ENCODE measurements at places on chromosomes 2 and 18.

GRCh38 chr18:12879840-12880540 is 4.0 kb downstream of the PTPN2 start:
- no peak for DNase-seq

DNA sequence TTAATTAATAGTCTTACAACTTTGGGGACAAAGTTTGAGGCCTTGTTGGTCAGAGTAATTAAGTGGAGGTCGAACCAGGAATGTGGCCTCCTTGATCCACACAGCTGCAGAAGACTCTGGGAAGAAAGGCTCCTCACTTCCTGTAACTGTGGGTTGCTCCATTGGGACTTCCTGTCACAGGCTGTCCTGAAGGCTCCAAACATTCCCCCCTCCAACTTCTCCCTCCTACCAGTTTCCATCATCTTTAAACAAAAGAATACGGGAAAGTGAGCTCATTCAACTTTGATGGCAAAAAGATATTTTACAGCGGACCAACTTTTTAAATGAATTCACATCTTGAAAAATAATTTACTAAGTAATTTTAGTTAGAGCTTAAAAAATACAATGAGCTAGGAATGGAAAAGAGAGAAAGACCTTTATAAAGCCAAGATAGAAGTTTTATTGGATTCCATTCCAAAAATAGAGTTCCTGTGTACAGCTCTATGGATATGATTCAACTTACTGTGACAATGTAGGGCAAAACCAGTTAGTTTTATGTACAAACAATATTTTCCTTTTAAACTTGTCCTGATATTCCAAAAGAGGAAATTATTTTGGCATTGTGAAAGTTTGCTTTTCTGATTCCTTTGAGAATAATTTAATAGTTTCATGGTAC is 212.0 kb upstream of the NABP1 start:
- no peak for DNase-seq

- no peak for DNase-seq
These were observed 198.8 kb downstream of the EXOC6B start for GRCh38 chr2:72627083-72627482.

- DNase-seq = no peak
These were observed 74.5 kb upstream of the PXDN start for GRCh38 chr2:1818811-1819210.

DNA sequence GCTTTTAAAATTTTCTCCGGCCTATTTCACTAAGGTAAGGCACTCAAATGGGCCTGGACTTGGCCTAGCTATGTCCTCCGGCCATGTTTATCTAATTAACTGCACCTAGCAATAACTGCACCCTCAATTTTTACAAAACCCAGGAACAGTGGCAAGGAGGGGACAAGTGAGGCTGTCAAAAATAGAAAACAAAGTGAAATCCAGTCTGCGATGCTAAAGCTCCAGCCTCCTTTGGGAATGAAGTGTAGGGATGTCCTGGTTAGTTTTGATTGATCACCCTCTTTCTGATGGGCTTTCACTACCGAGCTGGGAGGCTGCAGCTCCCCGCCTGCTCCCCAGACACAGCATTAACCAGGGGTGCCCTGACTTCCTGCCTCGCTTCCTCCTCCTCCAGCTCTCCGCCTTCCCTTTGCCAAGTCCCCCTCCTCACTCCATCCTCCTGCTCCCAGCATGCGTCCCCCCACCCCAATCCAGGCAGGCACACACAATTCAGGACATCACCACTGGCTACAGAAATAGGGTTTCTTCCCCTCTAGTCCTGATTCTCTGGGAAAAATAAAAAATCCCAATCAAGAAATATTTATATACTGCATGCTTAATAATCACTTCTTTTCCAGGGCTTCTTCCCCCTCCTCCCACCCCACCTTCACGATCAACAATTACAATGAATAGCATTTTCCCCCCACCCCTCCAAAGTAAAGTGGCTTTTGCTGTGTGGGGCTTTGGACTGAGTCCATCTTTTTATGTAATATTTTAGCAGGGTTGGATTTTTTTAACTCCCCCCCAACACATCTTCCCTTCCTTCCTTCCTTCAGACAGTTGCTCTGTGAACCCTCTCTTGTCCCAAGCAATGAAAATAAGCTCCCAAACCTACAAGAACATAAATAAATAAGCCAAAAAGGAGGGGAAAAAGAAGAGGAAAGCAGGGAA is 3.3 kb upstream of the POU3F3 start:
- DNase-seq = no peak

DNA sequence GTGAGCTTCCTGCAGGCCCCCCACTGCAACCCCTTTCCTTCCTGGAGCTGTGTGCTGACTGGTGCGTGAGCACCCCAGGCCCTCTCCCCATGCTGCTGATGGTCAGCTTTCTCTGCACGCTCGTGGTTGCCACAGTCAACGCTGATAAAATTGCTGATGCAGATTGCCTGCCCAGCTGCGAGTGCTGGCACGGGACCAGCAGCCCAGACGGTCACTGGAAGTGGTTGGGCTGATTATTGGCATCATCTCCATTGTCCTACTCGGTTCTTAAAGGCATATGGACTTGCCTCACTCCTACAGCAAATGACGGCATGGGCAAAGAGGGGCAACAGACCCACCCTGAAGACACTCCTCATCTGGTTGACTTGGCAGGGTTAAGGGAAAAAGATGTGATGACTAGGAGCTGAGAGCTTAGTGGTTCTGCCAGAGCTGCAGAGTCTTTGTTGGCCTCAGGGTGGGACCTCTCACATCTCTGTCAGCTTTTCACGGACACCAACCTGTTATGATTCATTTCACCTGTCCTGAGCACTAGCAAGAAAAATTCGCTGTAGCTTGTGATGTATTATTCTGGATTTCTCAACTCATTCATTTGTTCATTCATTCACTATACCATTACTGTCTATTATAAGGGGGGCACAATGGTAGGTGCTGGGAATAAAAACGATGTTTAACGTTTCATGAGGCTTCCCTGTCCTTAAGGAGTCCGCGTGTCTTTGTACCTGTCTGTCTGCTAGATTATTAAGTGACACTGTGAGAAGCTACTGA is 38.4 kb downstream of the PAX8 start:
- DNase-seq = no peak

DNA sequence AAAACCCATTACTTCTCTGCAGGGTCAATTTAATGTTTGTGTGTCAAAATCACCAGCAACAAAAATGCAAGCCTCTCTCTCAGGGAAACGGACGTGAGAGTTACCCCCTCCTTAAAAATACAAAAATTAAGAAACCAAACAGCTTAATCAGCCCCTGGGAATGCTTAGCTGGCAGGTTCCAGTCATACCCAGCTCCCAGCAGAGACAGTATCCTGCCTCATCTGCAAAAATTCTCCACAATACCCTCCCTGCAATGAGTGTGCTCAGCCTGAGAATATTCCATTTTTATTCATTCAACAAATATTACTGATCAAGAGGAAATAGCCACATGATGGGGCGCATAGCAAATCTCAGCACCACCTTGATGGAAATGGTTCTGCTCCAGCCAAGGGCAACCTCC is 36.3 kb downstream of the ST8SIA5 start:
- no peak for DNase-seq

GRCh38 chr2:69642709-69643601 is 584 bp downstream of the AAK1 start:
- DNase-seq = no peak

GRCh38 chr2:114864901-114865300 is 422.5 kb downstream of the DPP10 start:
- DNase-seq = no peak

DNA sequence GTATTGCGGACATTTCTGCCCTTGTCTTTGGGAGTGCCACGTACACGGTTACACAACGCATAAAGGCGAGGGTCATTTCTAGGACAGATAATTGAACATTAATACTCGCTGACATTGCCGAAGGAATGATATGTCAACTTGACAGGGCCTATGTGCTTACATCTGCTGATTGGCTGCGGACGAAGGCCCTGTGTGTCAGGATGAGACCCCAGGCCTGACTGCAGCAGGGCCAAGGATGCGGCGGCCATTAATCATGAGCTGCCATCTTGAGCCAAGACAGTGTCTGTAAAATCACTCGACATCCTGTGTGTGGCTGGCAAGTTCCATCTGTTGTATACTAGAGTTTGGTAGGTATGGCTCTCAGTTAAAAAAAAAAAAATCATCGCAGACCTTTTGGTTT is 96.6 kb downstream of the MEIS1 start:
- DNase-seq = no peak

- no peak for DNase-seq
These were observed 26.4 kb downstream of the EML4 start for GRCh38 chr2:42195559-42195958.

GRCh38 chr2:236984046-236984445 is 101.6 kb upstream of the COPS8 start:
- no peak for DNase-seq

- DNase-seq = no peak
These were observed 1709.1 kb upstream of the LRRTM1 start for GRCh38 chr2:82013641-82014040.

- DNase-seq = no peak
These were observed 40.6 kb downstream of the ZNF516 start for GRCh38 chr18:76454418-76454817.

- DNase-seq = no peak
These were observed 21.2 kb upstream of the ACVR1 start for GRCh38 chr2:157897106-157897971.

GRCh38 chr2:85908506-85908905 is 19.7 kb upstream of the ST3GAL5 start:
- DNase-seq = no peak

- no peak for DNase-seq
These were observed 417.9 kb downstream of the CDH7 start for GRCh38 chr18:66168685-66169235.

DNA sequence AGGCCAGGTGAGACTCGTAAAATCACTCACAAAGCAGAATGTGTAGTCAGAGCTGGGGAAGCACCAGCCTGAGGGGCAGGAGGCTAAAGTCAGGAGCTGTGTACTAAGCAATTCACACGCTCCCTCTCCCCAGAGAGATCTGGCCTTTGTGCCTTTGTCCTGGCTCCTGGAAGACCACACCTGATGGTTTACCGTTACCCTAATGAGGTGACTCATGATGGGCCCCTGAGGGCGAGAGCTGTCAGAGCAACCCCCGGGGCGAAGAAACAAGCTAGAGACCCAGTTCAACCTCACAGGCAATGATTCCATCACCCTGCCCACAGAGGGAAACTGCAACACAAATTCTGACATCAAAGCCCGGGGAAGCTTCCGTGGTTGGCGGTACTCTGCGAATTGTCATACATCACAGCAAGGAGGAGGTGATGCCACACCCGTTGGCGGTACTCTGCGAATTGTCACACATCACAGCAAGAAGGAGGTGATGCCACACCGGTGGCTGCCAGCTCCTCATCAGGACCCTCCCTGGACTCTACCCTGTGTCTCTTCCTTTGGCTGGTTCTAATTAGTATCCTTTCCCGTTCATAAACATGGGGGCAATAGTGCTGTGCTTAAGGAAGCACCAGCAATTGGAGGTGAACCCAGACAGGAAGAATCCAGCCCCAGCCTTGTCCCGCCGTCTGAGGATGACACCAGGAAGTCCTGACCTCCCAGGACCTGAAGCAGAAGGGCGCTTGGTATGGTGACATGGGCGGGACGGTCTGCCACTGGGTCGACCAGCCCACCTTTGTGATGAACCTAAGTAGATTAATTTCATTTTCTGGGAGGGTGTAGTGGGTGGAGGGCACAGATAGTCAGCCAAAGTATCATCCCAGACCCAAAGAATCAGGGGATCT is 30.5 kb downstream of the B3GNT7 start:
- no peak for DNase-seq

DNA sequence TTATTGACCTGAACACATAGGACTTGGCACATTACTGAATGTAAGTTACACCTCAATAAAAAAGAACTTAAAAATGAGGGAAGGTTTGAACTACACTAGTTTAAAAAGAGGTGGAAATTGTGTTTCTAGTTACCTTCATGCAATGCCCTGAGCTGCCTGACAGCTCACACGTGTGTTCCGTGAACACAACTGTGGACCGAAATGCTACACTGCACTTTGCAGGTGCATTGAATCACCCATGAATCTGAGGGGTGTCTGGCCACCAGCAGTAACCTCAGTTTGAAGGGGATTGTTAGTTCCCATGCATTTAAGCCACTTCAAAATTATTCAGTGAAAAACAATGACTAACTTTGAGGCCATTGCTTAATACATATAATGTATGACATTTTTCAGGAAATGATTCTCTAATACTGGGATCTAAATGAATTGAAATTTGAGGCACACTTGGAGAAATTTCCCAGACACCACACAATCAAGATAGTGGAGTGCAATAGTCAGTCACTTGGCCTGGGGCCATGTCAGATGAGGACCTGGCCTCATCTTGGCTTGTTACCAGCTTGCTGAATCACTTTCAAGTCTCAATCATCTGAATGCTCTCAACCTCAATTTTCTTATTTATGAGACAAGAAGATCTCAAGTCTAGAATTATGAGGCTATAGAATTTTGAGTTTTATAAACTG is 59.3 kb downstream of the MYL12B start:
- DNase-seq = no peak

DNA sequence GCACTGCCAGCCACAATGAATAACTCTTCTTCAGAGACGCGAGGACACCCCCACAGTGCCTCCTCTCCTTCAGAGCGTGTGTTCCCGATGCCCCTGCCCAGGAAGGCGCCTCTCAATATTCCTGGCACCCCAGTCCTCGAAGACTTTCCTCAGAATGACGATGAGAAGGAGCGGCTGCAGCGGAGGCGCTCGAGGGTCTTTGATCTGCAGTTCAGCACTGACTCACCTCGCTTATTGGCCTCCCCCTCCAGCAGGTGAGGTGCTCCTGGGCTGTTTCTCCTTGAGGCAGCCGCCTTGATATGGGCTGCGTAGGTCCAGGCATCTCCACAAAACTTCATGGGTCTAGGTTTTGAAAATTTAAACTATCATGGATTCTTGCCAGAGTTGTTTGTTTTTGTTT is 6.1 kb downstream of the NCAPH start:
- no peak for DNase-seq

- no peak for DNase-seq
These were observed 80.1 kb downstream of the KCNS3 start for GRCh38 chr2:17958466-17959092.

DNA sequence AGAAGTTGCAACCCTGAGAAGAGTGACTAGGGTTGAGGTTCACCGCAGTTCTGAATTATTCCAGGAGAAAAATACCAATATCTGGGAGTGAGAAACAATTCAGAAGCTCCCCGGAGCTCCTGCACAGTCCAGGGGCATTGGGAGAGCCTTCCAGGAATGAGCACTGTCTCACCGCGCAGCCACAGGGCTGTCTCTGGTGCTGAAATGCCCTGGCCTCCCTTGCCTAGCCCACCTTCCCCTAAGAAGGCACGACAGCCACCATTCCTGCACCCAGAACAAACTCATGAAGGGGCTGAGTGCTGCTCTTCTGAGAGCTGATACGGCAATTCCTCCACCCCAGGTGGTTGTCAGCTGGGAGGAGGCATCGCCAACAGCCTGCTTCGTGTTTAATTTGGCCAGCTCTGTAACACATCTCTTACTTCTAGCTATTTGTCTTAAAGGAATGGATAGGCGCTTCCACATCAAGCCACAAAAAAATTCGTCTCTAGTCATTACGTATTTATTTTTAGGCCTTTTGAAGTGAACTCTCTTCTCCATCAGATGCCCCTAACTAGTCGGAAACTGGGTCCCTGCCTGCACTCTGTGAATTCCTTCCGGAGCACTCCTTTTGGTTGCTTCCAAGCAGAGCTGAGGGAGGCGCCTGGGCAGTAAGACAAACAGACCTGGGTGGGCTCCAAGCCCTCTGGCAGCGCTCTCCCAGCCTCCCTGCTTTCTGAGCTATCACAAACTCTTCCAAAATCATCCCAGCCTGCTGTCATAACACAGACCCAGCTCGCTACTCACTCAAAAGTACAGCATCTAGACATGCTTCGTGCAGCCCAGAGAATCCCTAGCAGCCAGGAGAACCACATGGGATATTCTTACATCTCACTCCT is 120.5 kb upstream of the CCDC68 start:
- DNase-seq = no peak

GRCh38 chr2:28681606-28682005 is 70.0 kb upstream of the PPP1CB start:
- DNase-seq = no peak
